ENCODE measurements at places on chromosomes 11 and 22.

GRCh38 chr11:68721075-68721474 is 30.2 kb downstream of the TESMIN start:
- H3K27me3 ChIP-seq: no peaks in the 10 kb centered on the region
- H3K4me3 ChIP-seq: no peak overlapping the region
- no peaks in the 10 kb centered on the region for H3K36me3 ChIP-seq
- no peaks in the 10 kb centered on the region for H3K4me1 ChIP-seq

DNA sequence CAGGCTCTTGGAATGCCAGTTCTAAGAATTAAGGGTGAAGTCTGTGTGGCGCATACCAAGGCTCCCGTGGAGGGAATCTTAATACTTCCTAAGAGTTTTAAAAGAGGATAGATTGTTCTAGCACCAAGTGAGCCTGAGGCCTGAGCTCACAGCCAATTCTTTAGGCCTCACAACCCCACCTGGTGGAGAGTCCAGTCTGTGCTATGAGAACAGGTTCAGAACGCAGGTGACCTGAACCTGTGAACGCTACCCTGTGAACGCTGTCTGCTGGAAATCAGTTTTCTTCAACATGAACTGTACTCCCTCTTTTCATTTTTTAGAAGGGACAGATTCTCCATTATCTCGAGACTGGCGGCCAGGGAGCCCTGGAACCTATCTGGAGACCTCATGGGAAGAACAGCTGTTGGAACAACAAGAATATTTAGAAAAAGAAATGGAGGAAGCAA is 43.2 kb upstream of the DLAT start:
- peaks cover 10% of the 10 kb centered on the region for H3K4me1 ChIP-seq
- peak overlapping the region; percentile 93 for H3K27ac ChIP-seq
- H3K4me3 ChIP-seq: peak overlapping the region; percentile 52
- H3K36me3 ChIP-seq: no peaks in the 10 kb centered on the region
- H3K27me3 ChIP-seq: no peaks in the 10 kb centered on the region
- DNase-seq: peak; percentile 88

GRCh38 chr11:73394416-73395296 is 18.5 kb downstream of the RELT start:
- H3K27ac ChIP-seq: no peak overlapping the region
- no peaks in the 10 kb centered on the region for H3K4me1 ChIP-seq
- H3K27me3 ChIP-seq: no peaks in the 10 kb centered on the region
- no peak for DNase-seq
- H3K36me3 ChIP-seq: no peaks in the 10 kb centered on the region
- H3K4me3 ChIP-seq: no peak overlapping the region

DNA sequence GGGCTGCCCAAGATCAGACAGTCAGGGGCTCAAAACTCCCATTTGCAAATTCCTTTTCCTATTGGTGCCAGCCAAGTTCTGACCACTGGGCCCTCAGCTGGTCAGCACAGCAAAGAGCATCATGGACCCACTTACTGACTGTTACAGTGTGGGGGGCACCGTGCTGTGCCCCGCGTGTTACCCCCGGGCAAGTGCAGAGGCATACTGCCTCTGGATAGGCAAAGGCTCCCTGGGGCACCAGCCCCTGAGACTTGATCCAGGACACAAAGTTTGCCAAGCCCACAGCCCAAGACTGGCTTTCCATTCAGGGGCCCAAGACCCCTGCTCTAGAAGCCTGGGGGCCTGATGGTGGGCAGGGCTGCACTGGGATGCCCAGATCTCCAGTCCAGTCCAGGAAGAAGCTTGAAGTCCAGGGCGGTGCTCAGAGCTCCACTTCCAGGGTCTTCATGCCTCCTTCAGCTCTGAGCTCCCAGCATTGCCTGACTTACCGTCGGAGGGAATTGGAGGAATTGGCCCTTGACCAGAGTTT is 6.6 kb downstream of the LRRC32 start:
- no peaks in the 10 kb centered on the region for H3K36me3 ChIP-seq
- H3K27ac ChIP-seq: peak overlapping the region; percentile 28
- no peak for DNase-seq

DNA sequence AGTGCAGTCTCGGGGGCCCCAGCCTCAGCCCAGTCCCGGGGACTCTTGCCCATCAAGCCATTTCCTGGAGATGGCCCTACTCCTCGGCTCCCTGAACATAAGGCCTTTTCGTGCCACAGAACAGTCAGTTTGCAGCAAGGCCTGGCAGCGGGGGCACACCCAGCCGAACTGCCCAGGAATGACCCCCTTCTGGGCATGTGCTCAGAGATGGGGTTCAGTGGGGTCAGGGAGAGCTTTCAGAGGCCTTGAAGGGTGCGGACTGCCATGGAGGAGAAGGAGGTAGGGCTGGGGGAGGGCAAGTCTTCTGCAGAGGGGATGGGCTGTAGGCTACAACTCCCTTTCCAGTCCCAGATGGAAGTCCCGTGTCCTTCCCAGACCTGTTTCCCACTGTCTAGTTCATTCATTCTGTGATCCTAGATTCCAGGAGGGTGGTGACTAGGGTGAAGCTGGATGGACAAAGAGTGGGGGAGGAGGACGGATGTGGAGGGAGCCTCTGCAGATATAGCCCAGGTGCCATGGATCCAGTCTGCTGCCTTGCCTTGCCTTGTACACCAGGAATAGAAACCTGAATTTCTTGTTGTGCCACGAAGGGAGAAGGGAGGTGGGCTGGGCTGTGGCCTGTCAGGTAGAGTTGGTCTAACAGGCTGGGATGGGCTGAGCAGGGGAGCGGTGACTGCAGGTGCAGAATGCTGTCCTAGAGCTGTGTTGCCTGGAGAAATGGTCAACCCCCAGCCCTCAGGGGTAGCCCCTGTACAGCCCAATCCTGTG is 14.2 kb upstream of the OMP start:
- peaks cover 7% of the 10 kb centered on the region for H3K36me3 ChIP-seq
- DNase-seq: no peak
- H3K27me3 ChIP-seq: no peaks in the 10 kb centered on the region
- H3K27ac ChIP-seq: peak overlapping the region; percentile 85

DNA sequence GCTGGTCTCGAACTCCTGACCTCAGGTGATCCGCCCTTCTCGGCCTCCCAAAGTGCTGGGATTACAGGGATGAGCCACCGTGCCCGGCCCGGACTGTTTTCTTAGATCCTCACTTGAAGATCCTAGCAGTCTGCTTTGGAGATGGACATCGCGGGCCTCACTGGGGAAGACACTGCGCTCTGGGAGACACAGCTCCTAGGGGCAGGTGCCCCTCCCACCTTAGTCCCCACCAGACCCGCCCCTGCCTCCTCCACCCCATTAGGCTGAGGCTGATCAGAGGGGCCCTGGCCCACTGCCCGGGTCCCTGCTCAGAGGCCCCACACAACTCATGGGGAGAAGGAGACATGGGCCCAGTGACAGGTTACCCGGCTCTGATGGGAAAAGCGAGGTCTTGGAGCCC is 11.3 kb upstream of the LTO1 start:
- no peak for DNase-seq
- no peaks in the 10 kb centered on the region for H3K4me1 ChIP-seq
- no peak overlapping the region for H3K4me3 ChIP-seq
- no peak overlapping the region for H3K27ac ChIP-seq
- no peaks in the 10 kb centered on the region for H3K27me3 ChIP-seq

DNA sequence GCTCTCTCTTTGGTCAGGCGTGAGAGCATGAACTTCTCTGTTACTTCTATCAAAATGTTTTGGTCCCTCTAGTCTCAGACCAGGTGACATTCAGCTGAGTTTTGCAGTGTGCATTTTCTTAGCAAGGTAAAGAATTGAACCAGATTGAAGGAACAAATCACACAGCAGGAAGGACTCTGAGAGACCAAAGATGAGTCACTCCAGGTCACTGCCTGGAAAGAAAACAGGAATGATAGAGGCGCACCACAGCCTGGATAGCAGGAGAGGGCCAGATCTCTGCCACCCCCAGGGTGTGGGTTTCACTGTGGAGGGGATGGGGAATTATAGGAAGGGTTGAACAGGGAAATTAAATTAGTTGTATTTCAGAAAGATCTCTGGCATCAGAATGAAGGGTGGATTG is 788.3 kb downstream of the NTM start:
- H3K4me3 ChIP-seq: no peak overlapping the region
- H3K27me3 ChIP-seq: no peaks in the 10 kb centered on the region
- H3K4me1 ChIP-seq: no peaks in the 10 kb centered on the region
- H3K36me3 ChIP-seq: no peaks in the 10 kb centered on the region
